Psoas muscle (tissue), 8 donors: ENCODE measurements at places on chromosomes 5 and 9.
A peak's percentile ranks its signal among the peaks of the same experiment; 100 is the strongest.

DNA sequence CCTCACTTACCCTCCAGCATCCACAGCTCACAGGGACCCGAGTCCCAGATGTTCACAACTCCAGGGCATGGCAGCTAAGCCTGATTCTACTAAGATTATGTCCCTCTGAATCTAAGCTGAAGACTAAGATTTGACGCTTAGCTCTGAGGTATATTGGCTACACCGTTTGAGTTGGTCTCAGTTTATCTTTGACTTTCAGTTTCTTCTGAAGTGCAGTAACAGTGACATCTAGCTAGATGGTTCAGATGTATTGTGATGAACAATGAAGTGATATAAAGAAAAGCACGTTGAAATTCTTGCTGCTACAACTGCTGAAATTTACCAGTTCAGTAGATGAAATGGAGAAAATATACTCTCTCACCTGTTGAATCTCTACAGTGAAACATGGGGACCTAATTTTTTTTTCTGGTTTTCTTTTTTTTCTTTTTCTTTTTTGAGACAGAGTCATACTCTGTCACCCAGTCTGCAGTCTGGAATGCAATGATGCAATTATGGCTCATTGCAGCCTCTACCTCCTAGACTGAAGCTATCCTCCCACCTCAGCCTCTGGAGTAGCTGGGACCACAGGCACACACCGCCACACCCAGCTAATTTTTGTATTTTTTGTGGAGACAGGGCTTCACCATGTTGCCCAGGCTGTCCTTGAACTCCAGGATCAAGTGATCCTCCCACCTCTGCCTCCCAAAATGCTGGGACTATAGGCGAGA, 15.7 kb downstream of the RFK start:
- DNase-seq, result no peak

- DNase-seq, result no peak
These were observed 17.0 kb upstream of the RPS23 start for GRCh38 chr5:82295144-82295543.

- DNase-seq, result no peak
These were observed 4.7 kb upstream of the CCL28 start for GRCh38 chr5:43416803-43417394.

DNA sequence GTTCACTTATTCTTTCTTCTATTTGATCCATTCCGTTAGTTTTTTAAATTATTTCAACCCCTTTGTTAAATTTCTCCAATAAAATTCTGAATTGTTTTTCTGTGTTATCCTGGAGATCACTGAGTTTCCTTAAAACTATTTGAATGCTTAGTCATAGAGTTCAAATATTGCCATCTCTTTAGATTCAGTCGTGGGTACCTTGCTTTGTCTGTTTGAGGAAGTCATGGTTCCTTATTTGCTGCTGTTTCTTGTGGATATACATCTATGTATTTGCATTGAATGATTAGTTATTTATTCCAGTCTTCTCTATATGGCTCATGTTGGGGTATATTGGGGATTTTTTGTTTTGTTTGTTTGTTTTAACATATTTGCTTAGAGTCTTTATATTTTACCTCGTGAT, 80.6 kb downstream of the HINT1 start:
- no peak for DNase-seq

- no peak for DNase-seq
These were observed 245.4 kb downstream of the RAB3C start for GRCh38 chr5:58828258-58828657.

DNA sequence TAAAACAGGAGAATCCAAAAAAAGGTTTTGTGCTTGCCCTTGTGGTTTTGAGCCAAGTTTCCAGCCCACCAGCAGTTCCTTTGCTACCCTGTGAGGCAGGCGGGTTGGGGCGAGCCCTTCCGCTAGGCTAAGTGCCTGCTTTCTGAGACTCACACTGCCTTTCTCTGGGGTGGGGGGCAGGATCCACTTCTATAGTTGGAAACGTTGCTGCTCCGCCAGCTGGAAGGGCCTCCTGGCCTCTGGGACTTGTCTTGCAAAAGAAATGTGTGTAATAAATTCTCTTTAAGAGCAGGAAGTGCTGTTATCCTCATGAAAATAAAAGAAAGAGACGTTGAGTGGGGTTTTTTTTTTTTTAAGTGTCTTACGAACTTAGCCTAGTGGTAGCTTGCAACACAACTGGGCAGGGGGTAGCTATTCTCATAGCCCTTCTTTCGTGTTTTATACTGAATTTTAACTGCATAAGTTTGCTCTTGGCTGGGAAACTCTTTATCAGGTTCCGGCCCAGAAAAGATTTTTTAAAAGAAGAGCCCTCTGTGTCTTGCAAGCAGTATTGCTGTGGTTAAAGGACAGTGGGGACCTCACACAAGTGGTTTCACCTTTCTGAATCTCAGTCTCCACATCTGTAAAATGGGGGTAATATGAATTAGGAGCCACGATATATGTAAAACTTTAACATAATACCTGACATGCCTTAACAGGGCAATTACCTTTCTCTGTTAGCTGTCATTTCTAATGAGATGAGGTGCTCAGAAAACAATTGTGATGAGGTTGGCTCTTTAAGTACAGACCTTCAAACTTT, 19.8 kb downstream of the JADE2 start:
- DNase-seq, result peak; percentile 85

DNA sequence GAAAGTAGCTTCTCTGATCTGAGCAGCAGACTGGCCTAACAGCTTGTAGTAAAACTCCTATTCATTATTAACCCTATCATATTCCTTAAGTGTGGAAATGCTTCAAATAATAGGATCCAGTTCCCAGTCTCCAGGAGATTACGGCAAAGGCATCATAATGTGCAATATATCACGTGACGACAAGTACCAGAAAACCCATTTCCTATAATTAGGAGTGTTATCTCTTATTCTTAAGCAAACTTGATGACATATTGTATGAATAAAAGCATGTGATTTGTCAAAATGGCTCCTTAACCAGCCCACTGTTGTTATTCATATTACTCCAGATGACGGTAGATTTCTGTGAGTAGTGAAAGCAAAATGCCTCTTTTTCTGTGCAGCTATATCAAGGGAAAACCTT, 2.9 kb downstream of the SV2C start:
- no peak for DNase-seq

GRCh38 chr5:138829341-138829740, 45.8 kb downstream of the LRRTM2 start:
- no peak for DNase-seq

- no peak for DNase-seq
These were observed 1.3 kb downstream of the ZDHHC12 start for GRCh38 chr9:128722380-128723351.

GRCh38 chr5:177132136-177133095, 1.2 kb upstream of the NSD1 start:
- peak; percentile 33 for DNase-seq

GRCh38 chr5:103938146-103938695, 375.6 kb upstream of the NUDT12 start:
- no peak for DNase-seq

GRCh38 chr9:107216329-107216728, 66.8 kb upstream of the RAD23B start:
- DNase-seq, result no peak

DNA sequence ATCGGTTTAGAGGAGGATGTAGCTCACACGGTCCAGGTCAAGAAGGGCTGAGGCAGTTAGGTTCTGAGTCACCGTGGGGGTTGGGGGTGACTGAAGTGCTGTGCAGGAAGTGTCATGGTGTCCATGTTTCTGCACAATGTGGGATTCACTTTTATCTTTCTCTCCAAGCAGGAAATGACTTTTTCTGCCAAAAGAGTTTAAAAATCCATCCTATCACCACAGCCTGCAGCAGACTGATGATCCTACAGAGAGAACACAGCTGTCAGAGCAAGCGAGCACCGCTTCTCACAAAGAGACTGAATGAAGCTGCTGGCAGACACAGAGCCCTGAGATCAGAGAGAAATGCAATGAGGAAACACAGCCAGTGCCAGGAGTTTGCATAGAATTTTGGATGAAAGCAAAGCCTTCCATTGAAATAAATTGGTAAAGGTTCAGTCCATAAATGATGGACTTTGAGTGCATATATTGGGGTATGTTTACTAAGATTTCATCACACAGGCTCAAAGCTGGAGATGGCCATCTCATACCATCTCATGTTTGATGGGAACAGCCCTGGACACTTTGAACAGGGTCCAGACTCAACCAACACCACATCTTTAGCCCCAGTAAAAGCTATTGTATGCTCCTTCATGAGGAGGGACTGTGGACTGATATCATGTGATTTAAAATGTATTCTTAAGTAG, 213.9 kb upstream of the FBXL7 start:
- DNase-seq, result no peak

DNA sequence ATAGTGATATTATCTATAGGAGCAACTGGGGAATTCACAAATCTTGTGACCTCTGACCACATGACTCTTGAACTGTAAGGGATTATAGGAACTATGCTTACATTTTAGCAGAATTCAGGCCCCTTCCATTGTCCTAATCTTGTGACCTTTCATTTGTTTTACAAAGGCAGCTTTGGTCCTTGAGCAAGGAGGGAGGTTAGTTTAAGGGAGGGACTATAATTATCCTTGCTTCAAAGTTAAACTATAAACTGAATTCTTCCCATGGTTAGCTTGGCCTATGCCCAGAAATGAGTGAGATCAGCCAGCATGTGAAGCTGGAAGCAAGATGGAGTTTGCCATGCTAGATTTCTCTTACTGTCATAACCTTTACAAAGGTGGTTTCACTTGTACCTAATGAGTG, 51.2 kb downstream of the TARS1 start:
- no peak for DNase-seq

GRCh38 chr9:127105805-127106465, 16.5 kb downstream of the ANGPTL2 start:
- DNase-seq, result no peak

GRCh38 chr9:87655731-87656130, 70.2 kb upstream of the CTSL start:
- DNase-seq, result no peak

GRCh38 chr9:81237565-81238231, 451.6 kb downstream of the TLE1 start:
- no peak for DNase-seq

DNA sequence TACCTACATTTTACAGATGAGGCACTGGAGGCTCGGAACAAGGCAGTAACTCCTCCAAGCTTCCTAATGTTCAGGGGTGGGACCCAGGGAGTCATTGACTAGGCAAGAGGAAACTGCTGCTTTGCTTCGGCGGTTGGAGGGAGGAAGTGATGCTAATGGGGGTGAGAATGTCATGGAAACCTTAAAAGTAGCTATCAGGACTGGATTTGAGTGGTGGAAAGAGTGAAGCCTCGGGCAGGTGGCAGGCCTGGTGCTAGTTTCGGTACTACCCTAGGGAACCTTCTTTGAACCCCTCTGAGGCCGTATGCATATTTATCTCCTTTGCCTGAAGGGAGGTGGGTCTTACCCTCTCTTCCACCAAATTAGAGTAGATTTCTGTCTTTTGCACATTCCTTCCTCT, 1.6 kb downstream of the BSPRY start:
- DNase-seq, result no peak

- DNase-seq, result no peak
These were observed 75.6 kb downstream of the DCP2 start for GRCh38 chr5:113052041-113052795.

DNA sequence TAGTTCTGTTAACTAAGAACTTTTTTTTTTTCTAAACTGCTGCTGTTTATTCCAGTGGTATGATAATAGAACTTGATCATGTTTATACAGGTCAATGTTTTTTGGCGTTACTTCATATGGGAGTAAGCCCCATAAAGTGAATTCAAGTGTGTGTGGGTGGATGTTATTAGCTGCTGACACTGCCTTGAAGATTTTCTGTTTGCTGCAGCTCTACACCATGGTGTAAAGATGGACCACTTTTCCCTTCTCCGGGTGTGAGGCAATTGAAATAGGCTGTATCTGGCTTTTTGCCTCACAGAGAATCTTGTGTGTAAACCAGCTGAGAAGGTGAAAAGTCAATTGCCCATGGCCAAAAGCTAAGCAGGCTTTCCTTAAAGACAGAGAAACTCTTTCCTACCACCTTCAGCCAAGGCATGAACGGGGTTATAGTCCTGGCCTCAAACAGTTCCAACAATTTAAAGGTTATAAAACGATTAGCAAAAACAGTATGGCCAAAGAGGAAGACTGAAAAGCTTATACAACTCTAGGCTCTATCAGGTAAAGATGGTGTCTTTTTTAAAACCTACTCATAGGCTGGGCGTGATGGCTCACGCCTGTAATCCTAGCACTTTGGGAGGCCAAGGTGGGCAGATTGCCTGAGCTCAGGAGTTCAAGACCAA, 33.9 kb upstream of the ABCA1 start:
- DNase-seq, result no peak

GRCh38 chr5:25975885-25976284, 1062.5 kb downstream of the CDH9 start:
- DNase-seq, result no peak

DNA sequence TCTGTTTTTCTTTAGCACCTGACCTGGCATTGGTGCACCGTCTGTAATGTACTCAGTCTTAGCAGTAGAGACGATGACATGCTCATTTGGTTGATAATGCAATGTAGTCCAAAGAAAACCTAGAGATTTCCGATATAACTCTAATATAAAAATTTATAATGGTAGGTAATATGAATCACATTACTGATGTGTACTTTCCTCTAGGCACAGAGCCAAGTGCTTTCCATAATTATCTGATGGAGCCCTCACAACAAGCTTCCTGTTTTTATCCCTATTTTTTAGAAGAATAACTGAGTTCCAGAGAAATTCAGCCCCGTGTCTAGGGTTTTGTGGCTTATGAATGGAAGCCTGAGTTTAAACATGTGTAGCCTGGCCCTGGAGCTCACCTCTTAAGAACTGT, 53.7 kb downstream of the KDM4C start:
- DNase-seq, result no peak

DNA sequence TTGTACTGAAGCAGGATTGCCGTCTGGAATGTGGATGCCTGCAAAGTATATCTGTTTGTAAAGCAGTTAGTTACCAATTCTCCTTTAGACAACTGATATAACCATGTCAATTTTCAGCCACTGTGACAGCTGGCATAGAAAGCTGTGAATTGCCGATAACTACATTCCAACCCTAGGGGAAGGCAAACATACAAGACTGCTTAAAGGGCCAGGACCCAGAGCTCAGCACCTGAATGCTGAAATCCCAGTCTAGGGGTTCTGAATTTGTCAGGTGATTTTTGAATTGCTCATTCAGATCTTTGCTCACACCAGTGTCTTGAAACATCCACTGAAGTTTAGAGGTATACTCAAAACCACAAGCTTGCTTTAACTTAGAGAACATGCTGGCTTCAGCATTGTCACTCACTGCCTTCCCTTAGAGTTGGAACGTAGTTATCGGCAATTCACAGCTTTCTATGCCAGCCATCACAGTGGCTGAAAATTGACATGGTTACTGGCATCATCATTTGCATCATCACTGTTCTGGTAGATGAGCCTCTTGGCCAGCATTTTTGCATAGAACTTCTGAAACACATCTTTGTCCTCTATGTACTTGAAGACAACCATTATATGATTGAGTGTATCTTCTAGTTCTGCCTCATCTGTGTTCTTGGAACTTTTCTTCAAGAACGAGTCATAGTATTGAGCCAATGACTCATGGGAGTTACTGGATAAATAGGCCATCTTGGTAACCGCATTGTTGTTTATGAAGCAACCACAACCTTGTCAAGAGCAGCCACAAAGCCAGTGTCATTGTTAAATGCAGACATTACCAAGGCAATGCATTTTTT, 82.1 kb downstream of the CCDC192 start:
- DNase-seq, result no peak

GRCh38 chr5:126499278-126499677, 76.1 kb downstream of the GRAMD2B start:
- DNase-seq, result no peak

GRCh38 chr9:21656776-21657674, 145.4 kb upstream of the MTAP start:
- DNase-seq, result no peak
